ENCODE measurements at places on chromosomes 6 and 20.

DNA sequence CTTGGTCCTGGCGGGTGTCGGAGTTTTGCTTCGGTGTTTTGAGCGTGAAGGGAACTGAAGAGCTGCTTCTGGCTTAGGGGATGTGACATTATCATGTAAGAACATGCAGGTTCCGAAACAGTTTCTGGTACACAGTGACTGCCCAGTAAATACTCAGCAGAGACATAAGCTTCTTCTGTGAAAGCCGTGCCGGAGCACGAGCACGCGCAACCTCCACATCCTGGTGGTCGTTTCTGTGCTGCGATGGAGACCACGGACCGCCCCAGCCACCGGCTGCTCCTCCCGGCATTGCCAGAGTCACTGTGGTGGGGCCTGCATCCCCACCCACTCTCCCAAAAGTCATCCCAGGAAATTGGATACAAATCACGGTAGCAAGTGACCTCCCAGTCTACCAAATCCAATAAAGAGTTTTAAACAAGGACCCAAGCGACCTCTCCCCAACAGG lies 18.7 kb downstream of the KIF25 start:
- DNase-seq = no peak

DNA sequence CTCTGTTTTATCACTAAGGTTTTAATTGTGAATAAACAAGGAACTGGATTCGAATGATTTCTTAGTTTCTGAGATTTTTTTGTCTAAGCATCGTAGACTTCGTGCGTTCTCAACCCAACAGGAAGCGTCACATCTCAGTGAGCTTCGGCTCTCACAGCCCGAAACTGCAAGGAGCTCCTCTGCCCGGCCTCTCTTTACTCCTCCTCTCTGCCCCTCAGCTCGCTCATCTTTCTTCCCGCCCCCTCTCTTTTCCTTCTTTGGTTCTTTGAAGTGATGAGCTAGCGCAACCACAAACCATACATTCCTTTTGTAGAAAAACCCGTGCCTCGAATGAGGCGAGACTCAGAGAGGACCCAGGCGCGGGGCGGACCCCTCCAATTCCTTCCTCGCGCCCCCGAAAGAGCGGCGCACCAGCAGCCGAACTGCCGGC lies 480 bp upstream of the NT5E start:
- no peak for DNase-seq

GRCh38 chr6:4637691-4638433 lies 138.3 kb upstream of the CDYL start:
- DNase-seq = no peak

GRCh38 chr20:32444474-32445220 lies 86.5 kb downstream of the ASXL1 start:
- no peak for DNase-seq

DNA sequence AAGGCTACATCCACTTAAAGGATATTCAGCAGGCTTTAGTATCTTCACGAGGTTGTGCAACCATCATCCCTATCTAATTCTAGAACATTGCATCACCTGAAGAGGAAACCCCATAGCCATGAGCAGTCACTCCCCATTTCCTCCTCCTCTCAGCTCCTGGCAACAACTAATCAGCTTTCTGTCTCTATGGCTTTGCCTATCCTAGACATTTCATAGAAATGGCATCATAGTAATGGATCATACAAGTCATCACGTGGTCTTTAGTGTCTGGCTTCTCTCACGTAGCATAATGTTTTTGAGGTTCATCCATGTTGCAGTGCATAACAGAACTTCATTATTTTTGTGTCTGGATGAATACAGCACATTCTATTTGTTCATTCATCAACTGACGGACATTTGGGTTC lies 20.5 kb downstream of the SNAI1 start:
- DNase-seq = no peak

GRCh38 chr6:111301946-111302345 lies 181.1 kb downstream of the REV3L start:
- no peak for DNase-seq

- DNase-seq = no peak
Measured at GRCh38 chr6:84082689-84083265, 49.2 kb downstream of the MRAP2 start.

DNA sequence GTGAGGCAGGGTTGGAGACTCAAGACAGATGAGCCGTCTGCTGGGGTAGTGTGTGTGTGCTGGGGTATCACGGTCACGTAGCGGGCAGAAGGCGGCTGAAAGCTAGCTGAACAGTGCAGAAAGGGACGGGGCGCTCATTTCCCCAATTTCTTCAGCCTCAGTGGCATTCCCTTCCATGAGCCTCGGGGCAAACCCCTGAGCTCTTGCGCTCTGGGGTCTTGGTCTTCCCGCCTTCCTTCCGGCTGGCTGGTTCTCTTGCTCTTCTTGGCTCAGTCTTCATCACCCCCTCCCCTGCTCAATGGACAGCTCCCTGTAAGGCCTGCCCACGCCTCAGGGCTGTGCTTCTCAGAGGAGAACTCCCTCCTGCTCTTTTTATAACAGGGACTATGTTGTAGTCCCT lies 15.5 kb upstream of the TMEM181 start:
- no peak for DNase-seq

DNA sequence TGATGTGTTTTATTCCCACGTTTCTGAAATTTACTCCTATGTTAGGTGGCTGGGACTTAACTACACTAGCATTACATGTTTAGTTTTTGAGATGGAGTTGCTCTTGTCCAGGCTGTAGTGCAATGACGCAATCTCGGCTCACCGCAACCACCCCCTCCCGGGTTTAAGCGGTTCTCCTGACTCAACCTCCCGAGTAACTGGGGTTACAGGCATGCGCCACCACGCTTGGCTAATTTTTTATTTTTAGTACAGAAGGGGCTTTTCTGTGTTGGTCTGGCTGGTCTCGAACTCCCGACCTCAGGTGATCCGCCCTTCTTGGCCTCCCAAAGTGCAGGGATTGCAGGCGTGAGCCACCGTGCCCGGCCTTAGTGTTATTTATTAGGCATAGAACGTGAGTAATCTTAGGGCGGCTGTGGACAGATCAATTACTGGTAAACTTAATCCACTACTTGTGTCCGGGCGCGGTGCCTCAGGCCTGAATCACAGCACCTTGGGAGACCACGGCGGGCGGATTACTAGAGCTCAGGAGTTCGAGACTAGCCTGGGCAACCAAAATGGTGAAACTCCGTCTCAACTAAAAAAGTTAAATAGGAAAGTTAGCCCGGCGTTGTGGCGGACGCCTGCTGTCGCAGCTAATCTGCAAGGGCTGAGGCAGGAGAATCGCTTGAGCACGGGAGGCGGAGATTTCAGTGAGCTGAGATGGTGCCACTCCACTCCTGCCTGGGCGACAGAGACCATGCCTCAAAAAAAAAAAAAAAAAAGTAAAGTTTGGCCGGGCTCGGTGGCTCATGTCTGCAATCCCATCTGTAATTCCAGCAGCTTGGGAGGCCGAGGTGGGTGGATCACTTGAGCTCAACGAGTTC lies 123.7 kb upstream of the BTN3A2 start:
- no peak for DNase-seq

DNA sequence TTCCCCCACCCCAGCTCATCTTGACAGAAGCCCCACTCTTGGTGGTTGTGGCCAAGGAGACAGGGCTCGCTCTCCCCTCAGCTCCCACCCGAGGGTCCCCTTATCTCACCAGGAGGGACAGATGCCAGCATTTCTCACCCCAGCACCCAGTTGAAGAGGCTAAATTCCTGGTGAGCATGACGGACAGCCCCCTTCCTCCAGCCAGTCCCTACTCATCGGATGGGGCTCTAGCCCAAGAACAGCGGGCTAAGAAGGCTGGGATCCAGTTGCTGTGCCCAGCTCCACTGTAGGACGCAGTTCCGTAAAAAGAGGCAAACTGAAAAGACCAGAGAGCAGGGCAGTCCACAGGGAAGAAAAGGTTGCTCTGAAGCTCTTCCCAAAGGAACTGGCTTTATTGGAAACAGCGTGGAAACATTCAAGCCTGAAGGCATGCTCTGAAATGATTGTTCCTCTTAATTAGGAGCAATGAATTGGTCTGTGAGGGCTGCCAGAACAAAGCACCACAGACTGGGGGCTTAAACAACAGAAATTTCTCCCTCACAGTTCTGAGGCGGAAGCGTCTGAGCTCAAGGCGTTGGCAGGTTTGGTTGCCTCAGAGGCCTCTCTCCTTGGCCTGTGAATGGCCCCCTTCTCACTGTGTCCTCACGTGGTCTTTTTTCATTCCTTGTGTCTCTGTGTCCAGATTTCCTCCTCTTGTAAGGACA lies 17.9 kb upstream of the KIF25 start:
- DNase-seq = no peak

DNA sequence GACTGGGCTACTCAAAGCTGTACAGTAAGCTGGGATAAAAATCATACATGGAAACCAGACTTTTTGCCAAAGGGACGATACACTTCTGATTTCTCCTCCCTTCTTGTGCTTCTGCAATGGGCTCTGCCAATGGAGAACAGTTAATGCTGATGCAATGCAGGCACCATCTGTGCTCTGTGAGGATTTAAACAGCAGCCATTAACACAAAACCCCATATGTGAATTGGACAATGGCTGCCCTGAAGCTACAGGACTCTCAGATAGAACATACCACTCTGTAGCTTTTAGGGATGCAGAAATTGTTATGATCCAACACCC lies 71.9 kb downstream of the GJA10 start:
- no peak for DNase-seq

GRCh38 chr6:33000055-33000454 lies 9.3 kb downstream of the HLA-DOA start:
- DNase-seq = no peak

- no peak for DNase-seq
Measured at GRCh38 chr6:6131492-6132109, 124.9 kb upstream of the NRN1 start.

DNA sequence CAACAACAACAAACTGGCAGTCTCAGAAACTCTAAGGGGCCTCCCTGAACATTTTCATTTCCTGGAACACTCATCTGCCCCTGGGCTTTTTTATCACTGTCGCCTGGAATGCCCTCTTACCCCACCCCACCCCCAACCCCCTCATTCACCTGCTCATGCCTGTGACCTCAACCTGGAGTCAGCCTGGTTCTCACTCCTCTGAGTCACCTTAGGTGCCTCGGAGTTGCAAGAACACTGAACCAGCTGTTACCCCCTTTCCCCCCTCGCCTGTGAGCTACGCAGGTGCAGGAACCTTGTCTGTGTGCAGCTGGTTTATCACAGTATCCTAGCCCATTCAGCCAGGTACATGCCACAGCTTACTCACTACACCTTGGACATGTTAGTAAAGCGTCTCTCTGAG lies 12.8 kb upstream of the SNAI1 start:
- DNase-seq = no peak

GRCh38 chr20:33981347-33981746 lies 12.4 kb upstream of the RALY start:
- DNase-seq = no peak

DNA sequence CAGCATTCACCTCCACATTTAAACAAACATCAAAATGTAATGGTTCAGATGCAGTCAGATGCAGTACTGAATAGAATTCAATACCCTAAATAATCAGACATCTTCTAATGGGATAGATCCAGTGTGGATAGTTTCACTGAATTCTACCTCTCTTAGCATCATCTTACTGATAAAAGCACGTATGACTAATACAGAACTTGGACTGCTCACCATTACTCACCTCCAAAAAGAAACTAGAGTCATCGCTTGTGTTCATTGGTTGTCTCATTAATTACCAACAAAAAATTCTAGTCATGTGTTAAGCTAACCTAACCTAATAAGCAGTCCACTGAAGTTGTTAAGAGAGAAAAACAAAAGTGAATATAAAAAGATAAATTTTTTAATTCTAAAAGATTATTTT lies 165.9 kb upstream of the IRAK1BP1 start:
- no peak for DNase-seq

GRCh38 chr6:111564482-111564945 lies 41.2 kb downstream of the TRAF3IP2 start:
- no peak for DNase-seq

DNA sequence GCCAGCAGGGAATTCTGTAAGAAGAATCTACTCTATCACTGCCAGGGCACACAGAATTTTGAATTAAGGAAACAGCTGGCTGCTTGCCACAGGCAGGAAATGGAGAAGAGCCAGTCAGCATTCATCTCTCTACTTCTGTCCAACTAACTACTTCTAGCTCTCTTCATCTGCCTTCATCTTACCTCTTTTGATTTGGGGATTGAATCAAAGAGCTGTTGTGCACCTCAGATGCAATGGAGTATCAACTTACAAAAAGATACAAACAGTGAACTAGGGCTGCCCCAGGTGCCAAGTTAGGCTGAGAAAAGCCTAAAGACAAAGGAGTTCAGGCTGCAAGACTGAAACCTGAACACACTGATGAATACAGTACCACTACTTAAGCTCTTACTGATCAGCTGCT lies 82.0 kb downstream of the PTPRK start:
- no peak for DNase-seq
